ENCODE measurements at places on chromosomes 5 and 9.
A peak's percentile ranks its signal among the peaks of the same experiment; 100 is the strongest.

- DNase-seq, result no peak
Observed at GRCh38 chr5:126878634-126879033, 101.7 kb downstream of the LMNB1 start.

DNA sequence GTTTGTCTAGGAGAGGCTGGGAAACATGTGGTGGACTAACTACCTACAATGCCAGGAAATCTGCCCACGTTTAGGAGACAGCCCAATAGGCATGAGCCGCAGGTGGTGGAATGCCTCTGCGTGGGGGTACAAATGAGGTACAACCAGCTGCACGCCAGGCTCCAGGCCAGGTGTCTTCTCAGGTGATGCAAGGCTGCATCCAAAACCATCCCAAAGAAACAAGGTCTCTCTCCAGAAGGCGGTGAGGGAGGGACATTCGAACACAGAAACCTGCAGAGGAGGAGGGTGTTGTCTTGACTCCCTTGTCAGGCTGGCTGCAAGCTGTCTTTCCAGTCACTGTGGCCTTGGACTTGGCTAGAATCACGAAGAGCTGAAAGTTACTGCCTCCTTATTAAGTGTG is 11.6 kb downstream of the ANKH start:
- no peak for DNase-seq

- no peak for DNase-seq
Observed at GRCh38 chr5:14228219-14228618, 85.1 kb downstream of the TRIO start.

DNA sequence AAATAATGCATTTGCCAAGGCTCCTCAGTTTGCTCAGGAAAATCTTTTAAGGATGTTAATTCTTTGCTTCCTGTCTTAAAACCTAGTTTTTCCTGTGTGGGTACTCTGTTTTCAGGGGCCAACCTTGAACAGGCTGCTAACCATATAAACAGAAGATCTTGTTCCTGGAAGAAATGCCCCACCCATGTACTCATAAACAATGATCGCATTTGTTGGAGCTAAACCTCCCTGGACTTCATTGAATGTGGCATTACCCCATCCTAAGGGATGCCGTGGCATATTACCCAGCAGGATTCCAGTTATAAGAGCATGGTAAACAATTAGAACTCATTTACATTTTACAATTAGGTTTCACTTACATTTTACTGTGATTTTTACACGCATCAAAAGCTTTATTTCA is 436.0 kb downstream of the ZNF608 start:
- no peak for DNase-seq

DNA sequence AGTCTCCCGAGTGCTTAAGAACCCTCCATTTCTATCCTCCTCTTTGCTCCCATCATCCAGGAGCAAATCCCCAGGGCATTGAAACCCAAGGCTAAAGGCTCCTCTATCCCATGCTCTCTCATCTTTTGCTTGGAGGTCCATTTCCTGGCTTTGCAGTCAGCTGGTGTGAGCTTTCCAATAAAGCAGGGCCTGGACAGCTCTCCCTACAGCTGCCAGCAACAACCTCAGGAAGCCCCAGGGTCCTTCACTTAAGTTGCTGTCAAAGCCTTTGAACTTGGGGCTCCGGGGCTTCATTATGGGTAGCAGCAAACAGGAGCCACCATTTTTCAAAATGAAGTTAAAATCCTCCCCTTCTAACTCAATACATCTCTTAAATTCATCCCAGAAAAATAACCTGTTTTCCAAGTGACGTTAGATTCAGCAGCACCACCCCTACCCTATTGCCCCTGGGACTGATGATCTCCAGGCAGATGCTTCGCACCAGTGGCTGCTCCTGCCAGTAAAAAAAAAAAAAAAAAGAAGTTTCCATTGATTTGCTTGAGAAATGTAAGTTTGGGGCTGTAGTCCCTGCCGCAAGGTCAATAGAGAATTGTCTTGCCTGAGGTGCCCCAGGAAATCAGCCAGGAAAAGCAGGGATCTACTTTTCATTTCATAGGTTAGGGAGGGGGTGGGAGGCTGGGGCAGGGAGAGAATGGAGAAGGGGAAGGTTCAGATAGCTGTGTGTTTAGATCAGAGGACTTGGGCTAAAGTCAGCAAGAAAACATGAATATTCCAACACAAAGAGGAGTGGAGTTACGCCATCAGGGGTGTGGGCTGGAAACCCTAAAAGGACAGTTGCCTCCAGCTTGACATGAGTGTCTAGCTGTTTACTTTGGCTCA is 83.8 kb upstream of the IL6ST start:
- no peak for DNase-seq

GRCh38 chr9:123761905-123762605 is 167.9 kb downstream of the DENND1A start:
- DNase-seq, result no peak

GRCh38 chr5:149618581-149619248 is 37.4 kb downstream of the ARHGEF37 start:
- peak; percentile 57 for DNase-seq

GRCh38 chr5:174998131-174998730 is 273.8 kb downstream of the MSX2 start:
- DNase-seq, result peak; percentile 76

DNA sequence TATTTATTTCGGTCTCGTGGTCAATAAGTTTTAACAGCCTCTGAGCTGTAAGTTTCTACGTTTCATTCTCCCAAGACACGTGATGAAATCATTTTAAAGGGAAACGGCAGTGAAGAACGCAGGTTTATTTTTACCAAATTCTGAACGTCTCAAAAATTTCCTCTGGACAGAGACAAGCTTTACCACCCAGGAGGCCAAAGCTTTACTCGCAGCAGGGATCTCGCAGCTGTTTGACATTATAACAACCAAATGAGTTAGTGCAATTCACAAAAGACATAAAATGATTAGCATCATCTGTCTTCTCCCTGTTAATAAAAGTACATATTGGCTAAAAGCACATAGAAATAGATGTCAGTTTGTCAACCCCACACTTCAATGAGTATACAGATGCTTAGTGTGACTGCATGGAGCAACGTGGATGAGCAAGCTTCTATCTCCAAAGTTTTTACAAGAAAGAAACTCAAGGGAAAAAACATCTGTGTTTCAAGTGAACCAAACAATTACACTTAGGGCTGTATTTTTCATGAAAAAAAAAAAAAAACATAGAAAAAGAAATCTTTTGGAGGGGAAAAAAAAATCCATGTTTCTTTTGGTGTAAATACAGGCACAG is 2.5 kb downstream of the SEMA5A start:
- DNase-seq, result no peak

DNA sequence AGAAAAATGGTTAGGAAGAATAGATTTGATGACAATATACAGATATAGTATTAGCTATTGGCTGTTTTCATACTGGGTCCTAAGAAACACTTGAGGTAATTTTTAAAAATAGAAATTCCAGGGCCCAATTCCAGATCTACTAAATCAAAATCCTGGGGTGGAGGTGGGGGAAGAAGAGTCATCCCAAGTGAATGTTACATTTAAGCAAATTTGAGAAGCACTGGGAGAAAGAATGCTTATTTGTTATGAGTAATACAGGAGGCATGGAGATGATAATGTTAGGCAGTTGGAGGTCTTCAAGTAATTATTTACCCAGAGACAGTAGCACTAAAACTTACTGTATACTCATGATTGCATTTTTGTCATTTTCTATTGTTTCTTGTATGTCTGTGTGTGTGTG is 93.0 kb upstream of the DAB2 start:
- DNase-seq, result no peak

- no peak for DNase-seq
Observed at GRCh38 chr5:148911386-148911785, 85.0 kb downstream of the ADRB2 start.

GRCh38 chr5:33905381-33905780 is 13.6 kb upstream of the ADAMTS12 start:
- no peak for DNase-seq

DNA sequence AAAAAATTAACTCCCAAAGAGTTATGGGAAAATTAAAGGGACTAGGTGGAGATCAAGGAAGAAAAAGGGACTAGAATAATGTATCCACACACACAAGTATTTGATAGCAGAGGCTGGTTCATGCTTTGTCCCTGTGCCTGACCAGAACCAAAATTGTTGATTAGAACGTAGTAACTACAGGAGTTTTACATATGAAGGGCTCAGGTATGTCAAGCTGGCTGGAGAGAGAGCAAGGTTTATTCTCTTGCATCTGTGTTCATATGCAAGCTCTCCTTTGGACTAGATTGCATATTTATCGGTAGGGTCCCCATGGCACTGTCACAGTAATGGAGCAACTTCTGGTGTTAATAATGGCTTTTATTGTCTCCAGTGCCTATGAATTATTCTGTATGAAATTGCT is 239.9 kb upstream of the TRPM3 start:
- no peak for DNase-seq

DNA sequence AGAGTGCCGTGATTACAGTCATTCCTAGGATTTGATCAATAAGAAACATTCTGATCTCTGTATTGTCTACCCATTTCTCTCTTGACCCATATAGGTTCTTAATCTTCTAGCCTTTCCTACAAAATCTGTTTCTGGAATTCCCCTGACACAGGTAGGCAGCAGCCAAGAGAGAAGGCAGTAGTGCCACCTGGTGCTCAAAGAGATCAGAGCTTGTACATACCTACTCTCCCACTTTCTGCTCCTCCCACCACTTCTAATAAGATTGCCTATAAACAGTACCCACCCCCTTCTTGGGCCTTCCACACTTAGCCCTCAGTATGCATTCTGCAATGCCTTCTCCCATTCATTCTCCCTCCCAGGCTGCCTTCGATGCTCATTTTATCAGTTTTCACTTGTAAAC is 117.4 kb upstream of the RORB start:
- peak; percentile 80 for DNase-seq

- DNase-seq, result no peak
Observed at GRCh38 chr5:147223343-147223742, 11.5 kb upstream of the STK32A start.

- no peak for DNase-seq
Observed at GRCh38 chr5:102099766-102100331, 196.2 kb downstream of the SLCO4C1 start.

DNA sequence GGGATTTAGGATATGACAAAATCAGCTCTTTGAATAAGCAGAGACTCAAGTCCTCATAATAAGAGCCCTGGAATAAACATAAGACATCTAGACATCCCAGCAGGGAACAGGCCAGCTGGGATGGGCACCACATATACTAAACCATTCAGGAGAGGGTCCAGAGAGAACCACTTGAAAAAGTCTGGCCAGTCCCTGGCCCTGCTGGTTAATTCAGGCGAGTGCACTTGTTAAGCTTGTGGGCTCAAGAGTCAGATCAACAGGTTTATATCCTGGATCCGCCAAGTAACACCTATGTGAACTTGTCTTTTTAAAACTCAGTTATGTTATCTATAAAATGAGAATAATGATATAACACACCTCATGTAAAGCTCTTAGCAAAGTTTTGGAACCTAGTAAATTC is 63.3 kb downstream of the CAVIN4 start:
- no peak for DNase-seq

- DNase-seq, result no peak
Observed at GRCh38 chr9:110114859-110115201, 93.1 kb downstream of the C9orf152 start.

DNA sequence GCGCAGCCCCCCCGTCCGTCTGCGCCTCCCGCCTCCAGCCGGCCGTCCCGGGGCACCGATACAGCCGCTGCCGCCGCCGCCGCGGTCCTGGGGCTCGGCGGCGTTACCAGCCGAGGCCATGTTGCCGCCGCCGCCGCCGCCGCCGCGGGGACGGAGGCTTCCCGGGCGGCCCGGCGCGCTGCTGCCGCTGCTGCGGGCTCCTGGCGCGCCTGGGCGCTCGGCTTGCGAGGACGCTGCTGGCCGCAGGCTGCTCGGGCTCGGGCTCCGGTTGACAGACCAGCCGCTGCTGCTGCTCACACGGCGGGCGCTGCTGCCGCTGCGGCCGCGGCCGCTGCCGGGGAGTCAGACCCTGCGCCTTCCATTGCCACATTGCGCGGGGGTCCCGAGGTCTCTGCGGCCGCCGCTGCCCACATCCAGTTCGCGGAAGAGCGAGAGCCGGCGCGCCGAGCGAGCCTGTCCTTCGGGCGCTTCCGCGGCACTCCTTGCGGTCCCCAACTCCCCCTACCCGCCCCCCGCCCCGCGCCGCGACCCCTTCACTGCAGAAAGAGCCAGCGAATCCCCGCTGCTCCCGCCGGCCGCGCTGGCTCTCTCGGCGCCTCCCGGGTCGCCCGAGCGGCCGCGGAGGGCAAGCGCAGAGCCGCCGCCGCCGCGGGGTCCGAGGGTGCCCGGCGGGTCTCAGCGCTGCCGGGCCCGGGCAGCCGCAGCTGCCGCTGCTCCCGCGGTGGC is 8.4 kb downstream of the PTCH1 start:
- peak; percentile 30 for DNase-seq

GRCh38 chr5:38780945-38781344 is 64.9 kb upstream of the OSMR start:
- DNase-seq, result no peak

DNA sequence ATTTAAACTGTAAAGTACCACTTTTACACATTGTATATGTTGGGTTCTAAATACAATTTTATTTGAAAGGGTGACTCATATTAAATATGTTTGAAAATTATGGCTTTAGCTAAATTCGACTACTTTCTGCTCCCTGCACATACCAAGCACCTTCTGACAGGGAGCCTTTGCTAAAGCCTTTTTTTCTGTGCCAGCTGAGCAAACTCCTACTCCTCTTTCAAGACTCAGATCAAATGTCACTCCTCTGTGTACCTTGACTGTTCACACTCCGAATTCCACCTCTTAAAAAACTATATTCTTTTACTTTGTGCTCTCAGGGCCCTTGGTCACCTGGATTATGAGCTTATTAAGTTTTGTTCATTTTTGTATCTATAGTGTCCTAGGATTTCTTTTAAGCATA is 6.5 kb upstream of the OXCT1 start:
- DNase-seq, result no peak

- no peak for DNase-seq
Observed at GRCh38 chr9:113624721-113625120, 161.2 kb downstream of the RGS3 start.

- DNase-seq, result peak; percentile 79
Observed at GRCh38 chr9:108271646-108272348, 584.0 kb downstream of the ACTL7B start.

DNA sequence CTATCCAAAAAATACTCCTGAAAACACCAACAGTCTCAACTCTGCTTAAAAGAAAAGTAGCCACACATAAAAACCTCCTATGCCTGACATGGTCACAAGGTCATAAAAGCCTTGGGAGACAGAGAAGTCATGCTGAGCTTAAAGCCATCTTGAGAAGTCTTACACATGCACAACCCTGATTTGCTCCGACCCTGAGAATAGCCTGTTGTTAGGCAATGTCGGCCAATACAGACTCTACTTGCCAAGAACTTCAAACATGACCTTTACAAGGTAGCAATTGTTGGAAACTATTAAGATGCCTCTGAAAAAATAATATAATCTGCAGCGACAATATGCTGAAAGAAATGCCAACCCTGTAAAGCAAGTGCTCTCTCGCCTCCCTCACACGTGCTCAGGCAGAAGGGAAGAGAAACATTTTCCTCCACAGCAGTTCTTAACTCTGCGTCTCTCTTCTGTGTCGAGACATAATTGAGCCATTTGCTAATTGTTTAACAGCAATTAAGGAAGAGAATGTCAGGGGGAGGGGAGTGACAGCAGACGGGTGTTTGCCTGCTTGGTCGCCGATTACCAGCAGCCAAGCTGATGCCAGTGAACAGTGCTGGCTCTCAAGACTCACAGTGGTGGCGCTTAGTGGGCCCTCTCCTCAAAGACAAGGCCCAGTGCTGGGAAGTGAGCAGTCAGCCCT is 393.6 kb downstream of the SPOCK1 start:
- DNase-seq, result no peak
